ENCODE measurements at places on chromosomes 2 and 18.

DNA sequence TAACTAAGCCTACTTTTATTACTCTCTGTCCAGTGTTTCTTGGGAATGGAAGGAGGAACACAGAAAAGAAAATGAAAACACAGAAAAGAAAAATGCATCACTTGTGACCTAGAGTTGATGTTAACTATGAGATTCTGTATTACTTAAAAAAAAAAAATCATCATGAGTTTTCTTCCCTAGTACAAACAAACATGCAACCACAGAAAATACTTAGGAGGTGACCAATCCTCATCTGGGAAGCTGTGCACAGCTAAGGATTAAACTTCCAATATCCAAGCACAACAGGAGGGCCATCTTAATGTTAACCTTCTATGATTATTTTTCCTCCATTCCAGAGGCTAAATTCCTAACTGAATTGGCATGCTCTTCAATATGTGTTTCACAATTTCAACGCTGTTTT lies 1140.4 kb downstream of the LRP1B start:
- DNase-seq = no peak

DNA sequence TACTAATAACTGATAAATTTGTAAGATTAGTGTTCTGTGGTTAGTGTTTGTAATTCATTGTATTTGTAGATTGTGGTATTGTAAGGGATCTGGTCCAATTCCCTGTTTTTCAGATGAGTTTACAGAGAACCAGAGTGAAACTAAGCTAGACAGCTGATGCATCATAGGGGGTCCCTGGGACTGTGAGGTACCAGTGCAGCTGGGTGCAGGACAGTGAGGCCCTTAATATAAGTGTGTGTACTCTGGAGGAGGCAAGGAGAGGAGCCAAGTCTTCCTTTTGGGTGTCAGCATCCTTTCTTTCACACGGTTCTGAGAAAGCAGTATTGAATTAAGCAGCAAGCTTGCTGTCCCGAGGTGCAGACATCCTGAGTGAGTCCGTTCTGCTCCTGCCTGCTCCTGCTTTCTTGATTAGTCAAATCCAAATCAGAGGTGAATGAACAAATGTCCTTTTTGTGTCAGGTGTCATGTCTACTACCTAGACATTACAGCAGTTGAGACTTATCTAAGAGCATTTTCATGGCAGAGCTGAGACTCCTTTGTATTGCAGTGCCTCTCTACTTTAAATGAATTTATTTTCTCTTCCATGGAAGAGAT lies 194.9 kb downstream of the MCFD2 start:
- no peak for DNase-seq

- DNase-seq = no peak
Measured at GRCh38 chr2:198054299-198054698, 249.9 kb downstream of the PLCL1 start.

GRCh38 chr2:30272761-30273573 lies 41.6 kb downstream of the LBH start:
- DNase-seq = no peak

DNA sequence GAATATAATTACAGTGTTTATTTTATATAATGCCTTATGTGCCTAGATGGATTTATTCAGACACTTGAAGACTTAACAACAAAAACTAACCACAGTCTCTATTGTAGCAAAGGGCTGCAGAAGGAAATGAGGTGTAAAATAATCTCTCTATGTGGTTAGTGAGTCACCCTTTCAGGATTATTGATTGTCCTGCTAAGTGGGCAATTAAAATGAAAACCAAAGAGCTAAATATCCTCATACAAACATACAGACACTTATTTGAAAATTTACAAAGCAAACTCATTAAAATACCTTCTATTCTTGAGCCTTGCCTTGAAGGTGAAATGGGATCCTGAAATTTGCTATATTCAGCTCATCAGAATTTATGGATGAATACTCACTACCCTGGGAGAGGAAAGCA lies 27.7 kb upstream of the DCC start:
- DNase-seq = no peak
